Renal cortical epithelial cell (primary cell): ENCODE measurements at places on chromosomes 4 and X. TPM values are rescaled to one million over a fixed set of nuclear protein-coding genes. Genes with fewer than 3 reads are reported as not detected.

DNA sequence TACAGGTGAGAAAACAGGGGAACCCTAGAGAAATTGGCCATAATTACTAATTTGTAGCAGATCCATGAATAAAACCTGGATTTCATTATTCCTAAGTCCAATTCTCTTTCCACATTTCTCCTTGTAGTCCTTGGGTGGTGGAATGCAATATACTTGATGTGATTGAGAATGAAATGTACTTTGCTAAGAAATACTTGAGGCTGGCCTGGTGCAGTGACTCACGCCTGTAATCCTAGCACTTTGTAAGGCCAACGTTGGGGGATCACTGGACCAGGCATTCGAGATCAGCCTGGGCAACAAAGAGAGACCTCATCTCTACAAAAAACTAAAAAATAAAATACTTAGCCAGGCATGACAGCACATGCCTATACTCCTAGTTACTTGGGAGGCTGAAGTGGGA lies 15.9 kb downstream of the TMEM184C start:
- no peak for DNase-seq

DNA sequence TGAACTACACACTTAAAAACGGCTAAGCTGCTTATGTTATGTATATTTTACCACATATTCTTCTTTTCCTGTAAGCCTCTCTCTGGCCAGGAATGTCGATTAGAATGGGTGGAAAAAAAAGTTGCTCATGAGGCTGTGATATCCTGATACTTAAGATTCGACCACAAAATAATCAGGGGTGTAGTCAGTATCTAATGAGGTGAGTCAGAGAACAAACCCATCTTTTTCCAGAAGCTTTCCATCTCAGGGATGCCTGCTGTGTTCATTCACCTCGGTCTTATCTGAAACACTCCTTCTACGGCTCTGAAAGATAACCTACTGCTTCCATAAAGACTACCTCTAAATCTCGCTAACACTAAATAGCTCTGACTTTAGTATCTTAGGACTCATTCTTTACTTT lies 142.7 kb upstream of the MAP3K15 start:
- DNase-seq: no peak

DNA sequence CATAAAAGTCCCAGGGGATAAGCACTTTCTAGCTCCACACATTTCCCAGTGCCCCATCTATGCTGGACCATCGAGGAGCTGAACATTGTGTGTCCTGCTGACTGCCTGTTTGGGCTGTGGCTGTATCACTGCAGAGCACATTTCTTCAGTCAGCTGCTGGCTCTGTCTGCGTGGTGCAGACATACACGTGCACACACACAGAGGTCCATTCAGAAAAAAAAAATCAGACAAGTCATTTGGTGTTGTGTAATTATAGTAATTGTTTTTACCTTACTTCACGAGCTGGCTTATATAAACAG lies 1.1 kb upstream of the PDLIM3 start:
- DNase-seq: no peak

DNA sequence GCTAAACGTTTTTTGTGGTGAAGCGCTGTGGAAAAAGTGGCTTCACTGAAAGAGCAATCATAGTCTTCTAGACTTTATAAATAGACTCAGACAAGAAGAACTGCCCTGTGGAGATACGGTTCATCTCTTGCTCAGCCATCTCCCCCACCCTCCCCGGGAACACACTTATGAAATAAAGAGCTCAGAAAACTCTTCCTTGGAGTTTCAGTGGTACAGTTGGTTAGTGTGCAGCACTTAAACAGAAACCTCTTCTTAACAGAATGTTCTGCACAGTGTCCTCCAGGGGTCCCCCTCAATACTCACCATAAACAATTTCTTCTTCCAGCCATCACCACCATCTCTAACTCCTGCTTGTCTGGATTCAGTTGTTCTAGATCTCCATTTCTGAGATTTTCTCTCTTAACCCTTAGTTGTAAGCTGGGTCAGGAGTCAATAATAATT lies 313.0 kb downstream of the ARHGAP10 start:
- peak; percentile 18 for DNase-seq

- DNase-seq: peak; percentile 19
Observed at GRCh38 chrX:139759637-139760036, 51.7 kb upstream of the MCF2 start.

EDA gene
- total RNA-seq: 0.55 and 0.87 TPM in 2 replicates

CHRNA9 gene
- not detected in 2 replicates for total RNA-seq

DNA sequence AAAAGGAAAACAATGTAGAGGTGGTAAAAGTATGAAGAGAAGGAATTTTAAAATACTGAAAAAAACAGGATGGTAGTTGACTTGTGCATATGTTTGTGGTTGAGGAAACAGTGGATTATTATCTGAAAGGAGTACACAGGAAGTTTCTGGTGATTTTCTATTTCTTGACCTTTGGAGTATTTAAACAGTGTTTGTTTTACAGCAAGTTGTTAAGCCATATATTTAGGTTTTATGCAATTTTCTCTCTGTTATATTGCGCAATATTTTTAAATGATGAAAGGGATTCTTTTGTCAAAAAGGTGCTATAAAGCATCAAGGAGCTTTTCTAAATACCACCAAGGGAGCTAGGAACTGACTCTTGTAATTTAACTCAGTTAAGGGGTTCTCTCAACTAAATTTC lies 343.1 kb upstream of the MAOA start:
- DNase-seq: no peak

TEC gene
- total RNA-seq: 4.0 and 6.1 TPM in 2 replicates

DNA sequence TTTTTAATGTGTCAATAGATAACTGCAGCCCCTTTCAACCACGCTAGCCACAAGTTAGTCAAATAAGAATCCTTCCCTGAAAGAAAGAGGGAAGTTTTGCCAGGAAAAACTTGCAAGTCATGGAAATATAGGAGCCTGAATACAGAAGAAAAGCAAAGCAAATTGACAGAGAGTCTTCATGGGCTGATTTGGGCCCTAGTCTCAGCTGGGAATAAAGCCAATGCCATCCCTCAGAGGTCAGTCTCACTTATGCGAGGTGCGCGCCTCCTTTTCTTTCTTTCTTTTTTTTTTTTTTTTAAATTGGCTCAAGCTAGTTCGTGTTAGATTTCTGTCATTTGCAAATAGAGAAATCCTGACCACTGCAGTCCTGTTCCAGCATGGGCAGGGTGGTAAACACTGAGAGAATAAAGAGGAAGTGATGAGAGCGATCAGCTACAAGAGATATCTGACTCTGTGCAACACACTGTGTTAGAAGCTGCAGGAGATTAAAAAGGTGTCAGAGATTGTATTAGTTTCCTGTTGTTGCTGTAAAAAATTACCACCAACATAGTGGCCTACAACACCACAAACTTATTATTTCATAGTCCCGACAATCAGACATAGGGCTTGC lies 299.7 kb downstream of the LDB2 start:
- no peak for DNase-seq
